ENCODE measurements at places on chromosomes 5 and 9. TPM values are rescaled to one million over a fixed set of nuclear protein-coding genes. Genes with fewer than 3 reads are reported as not detected.

BAAT gene
- not detected for total RNA-seq

ZMAT2 gene
- total RNA-seq = 67.6 TPM

MRPS2 gene
- total RNA-seq = 13.6 TPM

CORO2A gene
- under 0.01 TPM for total RNA-seq

PCDHA7 gene
- total RNA-seq = 0.13 TPM

PCDHGB4 gene
- 20.1 TPM for total RNA-seq

REEP2 gene
- 6.8 TPM for total RNA-seq

FGFR4 gene
- 0.66 TPM for total RNA-seq

LMX1B gene
- total RNA-seq = not detected

BTNL8 gene
- total RNA-seq = not detected

IL9 gene
- total RNA-seq = not detected

CTSV gene
- 0.26 TPM for total RNA-seq

RACK1 gene
- 4,512 TPM for total RNA-seq

MEIKIN gene
- 0.06 TPM for total RNA-seq

FBP2 gene
- total RNA-seq = not detected

ANGPTL2 gene
- total RNA-seq = 56.7 TPM

KLF4 gene
- 25.3 TPM for total RNA-seq

FGF1 gene
- total RNA-seq = 8.5 TPM

FRMD3 gene
- 3.9 TPM for total RNA-seq

GPX3 gene
- 21.5 TPM for total RNA-seq

LVRN gene
- total RNA-seq = under 0.01 TPM

GPX8 gene
- total RNA-seq = 91.9 TPM

KIF12 gene
- not detected for total RNA-seq

ANXA2R gene
- 1.5 TPM for total RNA-seq

SEMA6A gene
- 0.40 TPM for total RNA-seq

FAM120A gene
- total RNA-seq = 110 TPM

SLC34A1 gene
- not detected for total RNA-seq

SLC6A18 gene
- total RNA-seq = not detected

ALDOB gene
- total RNA-seq = not detected

ANKRD34B gene
- total RNA-seq = not detected

GZMA gene
- total RNA-seq = not detected

PTPDC1 gene
- total RNA-seq = 6.5 TPM

CDH6 gene
- 44.7 TPM for total RNA-seq

QSOX2 gene
- 9.9 TPM for total RNA-seq

SPATA31E1 gene
- total RNA-seq = not detected

KCNIP1 gene
- not detected for total RNA-seq

FOXD4 gene
- 0.06 TPM for total RNA-seq

ATP10B gene
- not detected for total RNA-seq

DMRT3 gene
- total RNA-seq = not detected

ITGA2 gene
- total RNA-seq = 113 TPM

SHC3 gene
- total RNA-seq = 9.2 TPM

CNTNAP3 gene
- 76.5 TPM for total RNA-seq

OR1N2 gene
- total RNA-seq = 0.13 TPM

ABO gene
- total RNA-seq = not detected

GABRA6 gene
- total RNA-seq = not detected

MYMK gene
- not detected for total RNA-seq

WDR38 gene
- total RNA-seq = not detected

PCDHAC1 gene
- 0.06 TPM for total RNA-seq

CCL27 gene
- total RNA-seq = not detected

IRGM gene
- not detected for total RNA-seq

EEIG1 gene
- total RNA-seq = 13.5 TPM

PCDHA11 gene
- 0.06 TPM for total RNA-seq

SLC6A19 gene
- total RNA-seq = not detected

FOXI1 gene
- not detected for total RNA-seq

Data from aortic smooth muscle cell (primary cell).